ENCODE measurements at places on chromosomes 3 and 15. TPM values are rescaled to one million over a fixed set of nuclear protein-coding genes. Genes with fewer than 3 reads are reported as not detected.
A peak's percentile ranks its signal among the peaks of the same experiment; 100 is the strongest.

Gene RLBP1
- total RNA-seq: not detected

Gene DGKG
- 0.25 TPM for total RNA-seq

Gene TPM1
- 33.0 TPM for total RNA-seq

Gene PATL2
- total RNA-seq: 112 TPM

Gene DNAH12
- 0.21 TPM for total RNA-seq

Gene SLC6A20
- 1.3 TPM for total RNA-seq

- H3K27ac ChIP-seq: no peak overlapping the region
- no peaks in the 10 kb centered on the region for H3K36me3 ChIP-seq
- DNase-seq: no peak
Observed at GRCh38 chr3:53780806-53781205, 65.4 kb downstream of the CHDH start.

- H3K36me3 ChIP-seq: no peaks in the 10 kb centered on the region
- H3K4me3 ChIP-seq: no peak overlapping the region
- H3K27me3 ChIP-seq: no peaks in the 10 kb centered on the region
- H3K27ac ChIP-seq: no peak overlapping the region
- H3K4me1 ChIP-seq: no peaks in the 10 kb centered on the region
Observed at GRCh38 chr3:10328460-10329071, 7.7 kb upstream of the SEC13 start.

DNA sequence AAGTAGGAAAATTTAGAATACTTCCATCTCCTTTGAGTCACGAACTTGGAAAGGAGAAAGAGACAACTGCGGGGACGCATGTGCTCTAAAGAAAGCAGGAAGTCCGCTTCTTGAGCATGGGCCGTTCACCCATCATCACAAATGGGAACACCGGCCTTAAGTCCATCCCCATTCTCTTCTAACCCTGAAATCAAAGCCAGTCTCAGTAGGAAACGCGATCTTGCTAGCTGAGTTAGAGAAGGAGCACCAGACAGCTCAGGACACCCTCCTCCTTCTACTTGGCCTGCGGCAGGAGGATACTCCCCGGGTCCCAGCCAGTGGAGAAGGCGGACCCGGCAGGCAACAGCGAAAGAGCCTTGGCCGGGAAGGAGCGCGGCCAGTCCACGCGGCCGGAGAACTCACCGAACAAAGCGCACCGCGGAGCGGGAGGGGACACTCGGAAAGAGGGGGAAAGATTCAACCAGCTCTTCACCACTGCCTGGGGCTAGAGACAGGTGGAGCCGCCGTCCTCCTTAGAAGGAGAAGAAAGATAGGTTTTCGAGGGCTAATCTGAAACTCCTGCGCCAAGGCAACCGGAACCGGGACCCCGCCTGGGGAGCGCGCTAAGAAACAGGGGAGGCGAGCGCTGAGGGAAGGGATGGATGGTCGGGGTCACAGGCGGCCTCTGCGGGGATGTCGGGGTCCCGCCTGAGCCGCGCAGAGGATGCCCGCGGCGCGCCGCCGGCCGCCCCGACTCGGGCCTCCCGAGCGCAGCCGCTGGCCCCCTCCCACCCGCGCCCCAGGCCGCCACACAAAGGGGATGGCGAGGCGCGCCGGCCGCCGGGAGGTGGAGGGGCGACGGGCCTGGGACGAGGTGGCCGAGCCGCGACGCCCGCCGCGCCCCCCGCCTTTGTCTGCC is 818 bp downstream of the SLC4A7 start:
- no peaks in the 10 kb centered on the region for H3K36me3 ChIP-seq
- H3K4me1 ChIP-seq: peaks cover 45% of the 10 kb centered on the region
- H3K4me3 ChIP-seq: peak overlapping the region; percentile 87
- H3K27me3 ChIP-seq: no peaks in the 10 kb centered on the region
- peak; percentile 27 for DNase-seq

GRCh38 chr3:151171145-151171757 is 31.8 kb downstream of the GPR171 start:
- H3K36me3 ChIP-seq: no peaks in the 10 kb centered on the region
- no peak for DNase-seq
- no peak overlapping the region for H3K4me3 ChIP-seq
- no peaks in the 10 kb centered on the region for H3K27me3 ChIP-seq
- H3K27ac ChIP-seq: peak overlapping the region; percentile 65
- H3K4me1 ChIP-seq: peaks cover 32% of the 10 kb centered on the region

- H3K27ac ChIP-seq: no peak overlapping the region
- no peaks in the 10 kb centered on the region for H3K4me1 ChIP-seq
- H3K27me3 ChIP-seq: no peaks in the 10 kb centered on the region
- no peak overlapping the region for H3K4me3 ChIP-seq
- no peaks in the 10 kb centered on the region for H3K36me3 ChIP-seq
- DNase-seq: no peak
Observed at GRCh38 chr15:82548700-82549099, 8.4 kb upstream of the RPS17 start.

- DNase-seq: no peak
- H3K27ac ChIP-seq: no peak overlapping the region
- H3K36me3 ChIP-seq: no peaks in the 10 kb centered on the region
- H3K4me3 ChIP-seq: no peak overlapping the region
- H3K4me1 ChIP-seq: no peaks in the 10 kb centered on the region
- no peaks in the 10 kb centered on the region for H3K27me3 ChIP-seq
Observed at GRCh38 chr3:166877971-166878370, 502.1 kb downstream of the ZBBX start.

GRCh38 chr3:42130007-42130328 is 38.8 kb downstream of the TRAK1 start:
- H3K27ac ChIP-seq: no peak overlapping the region
- H3K4me1 ChIP-seq: no peaks in the 10 kb centered on the region
- H3K27me3 ChIP-seq: no peaks in the 10 kb centered on the region
- no peak for DNase-seq
- H3K36me3 ChIP-seq: peaks cover 10% of the 10 kb centered on the region

GRCh38 chr3:14687360-14687759 is 12.4 kb downstream of the C3orf20 start:
- peaks cover 12% of the 10 kb centered on the region for H3K4me1 ChIP-seq
- no peaks in the 10 kb centered on the region for H3K36me3 ChIP-seq
- DNase-seq: no peak
- no peak overlapping the region for H3K4me3 ChIP-seq

GRCh38 chr15:78749831-78750230 is 61.4 kb downstream of the ADAMTS7 start:
- H3K4me1 ChIP-seq: peaks cover 11% of the 10 kb centered on the region
- no peak overlapping the region for H3K4me3 ChIP-seq
- no peak overlapping the region for H3K27ac ChIP-seq
- no peaks in the 10 kb centered on the region for H3K27me3 ChIP-seq
- no peak for DNase-seq
- no peaks in the 10 kb centered on the region for H3K36me3 ChIP-seq

GRCh38 chr15:83219026-83219425 is 11.4 kb upstream of the HDGFL3 start:
- no peak overlapping the region for H3K4me3 ChIP-seq
- no peak overlapping the region for H3K27ac ChIP-seq
- no peak for DNase-seq

GRCh38 chr3:188578576-188579363 is 424.8 kb downstream of the LPP start:
- H3K4me1 ChIP-seq: peaks cover 4% of the 10 kb centered on the region
- H3K27ac ChIP-seq: no peak overlapping the region
- no peaks in the 10 kb centered on the region for H3K36me3 ChIP-seq
- no peaks in the 10 kb centered on the region for H3K27me3 ChIP-seq
- H3K4me3 ChIP-seq: no peak overlapping the region

GRCh38 chr15:96150254-96150653 is 180.2 kb upstream of the NR2F2 start:
- no peak overlapping the region for H3K27ac ChIP-seq
- DNase-seq: no peak
- H3K36me3 ChIP-seq: no peaks in the 10 kb centered on the region
- no peaks in the 10 kb centered on the region for H3K27me3 ChIP-seq
- no peaks in the 10 kb centered on the region for H3K4me1 ChIP-seq

DNA sequence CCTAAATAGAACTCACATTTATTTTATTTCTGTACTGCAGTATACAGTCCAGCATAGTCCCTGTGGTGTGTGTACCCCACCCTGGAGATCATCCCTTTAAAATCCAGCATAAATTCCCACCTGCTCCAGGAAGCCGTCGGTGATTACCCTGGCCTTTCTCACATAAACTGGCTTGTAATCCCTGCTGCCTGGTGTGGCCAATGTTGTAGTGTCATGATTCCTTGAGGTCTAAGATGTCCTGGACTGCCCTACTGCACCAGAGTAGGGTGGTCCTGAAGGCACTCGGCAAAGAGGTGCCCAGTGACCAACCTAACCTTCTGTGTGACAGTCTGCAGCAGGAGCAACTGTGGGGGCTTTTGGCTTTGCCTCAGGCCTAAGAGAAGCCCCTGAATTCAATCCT is 58.9 kb downstream of the ITGA11 start:
- no peak overlapping the region for H3K27ac ChIP-seq
- H3K4me1 ChIP-seq: no peaks in the 10 kb centered on the region
- H3K27me3 ChIP-seq: no peaks in the 10 kb centered on the region
- no peaks in the 10 kb centered on the region for H3K36me3 ChIP-seq
- DNase-seq: no peak

DNA sequence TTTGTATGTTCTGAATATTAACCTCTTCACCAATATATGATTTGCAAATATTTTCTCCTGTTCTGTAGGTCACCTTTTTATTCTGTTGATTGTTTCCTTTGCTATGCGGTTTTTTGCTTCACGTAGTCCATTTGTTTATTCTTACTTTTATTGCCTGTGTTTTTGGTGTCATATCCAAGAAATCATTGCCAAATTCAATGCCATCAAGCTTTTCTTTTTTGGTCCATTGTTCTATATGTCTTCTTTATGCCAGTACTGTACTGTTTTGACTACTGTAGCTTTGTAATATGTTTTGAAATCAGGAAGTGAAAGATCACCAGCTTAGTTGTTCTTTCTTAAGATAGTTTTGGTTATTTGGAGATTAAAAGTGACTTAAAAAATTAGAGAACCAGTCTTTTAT is 4.2 kb downstream of the PARP15 start:
- no peaks in the 10 kb centered on the region for H3K27me3 ChIP-seq
- no peak overlapping the region for H3K27ac ChIP-seq
- peaks cover 9% of the 10 kb centered on the region for H3K4me1 ChIP-seq
- no peak for DNase-seq
- peaks cover 2% of the 10 kb centered on the region for H3K36me3 ChIP-seq

Measured in natural killer cell (primary cell).